ENCODE measurements at places on chromosomes 3 and 15.

GRCh38 chr15:100198442-100198841 lies 143.3 kb downstream of the ADAMTS17 start:
- DNase-seq, result no peak

- DNase-seq, result no peak
These were observed 8.6 kb upstream of the IQSEC1 start for GRCh38 chr3:13081603-13082360.

DNA sequence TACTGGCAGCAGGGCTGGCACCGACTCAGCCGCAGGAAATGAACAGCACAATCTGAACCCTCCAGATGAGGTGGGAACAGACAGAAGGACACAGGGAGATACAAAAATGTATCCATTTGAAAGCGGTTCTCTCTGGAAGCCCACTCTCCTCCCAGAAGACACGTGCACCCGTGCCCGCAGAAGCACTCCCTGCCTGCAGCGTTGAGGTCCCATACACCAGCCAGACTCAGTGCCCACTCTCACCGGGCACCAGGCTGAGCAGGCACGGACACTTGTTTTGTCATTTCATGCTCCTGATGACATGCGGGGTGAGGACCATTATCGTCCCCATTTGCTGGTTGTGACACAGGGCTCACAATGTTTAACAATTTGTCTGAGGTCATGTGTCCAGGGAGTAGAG lies 297.4 kb upstream of the TLE3 start:
- DNase-seq, result no peak

DNA sequence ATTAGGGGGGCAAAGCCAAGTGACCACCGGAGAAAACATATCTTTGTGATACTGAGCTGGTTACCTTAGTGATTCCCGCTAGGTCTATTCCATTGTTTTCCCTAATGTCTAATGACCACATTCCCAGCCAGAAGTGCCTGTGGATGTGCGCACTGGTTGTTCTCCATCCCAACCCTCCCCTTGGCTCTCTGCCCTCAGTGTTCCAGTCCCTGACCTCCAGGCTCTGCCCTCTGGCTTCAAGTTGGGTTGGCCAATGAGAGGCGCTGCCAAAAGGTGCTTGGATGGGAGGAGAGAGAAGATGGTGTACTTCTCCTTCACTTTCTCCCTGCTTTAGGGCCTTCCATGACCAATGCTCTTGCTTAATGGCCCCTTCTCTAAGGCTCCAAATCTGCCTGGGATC lies 2.4 kb downstream of the COLQ start:
- no peak for DNase-seq

GRCh38 chr3:9248522-9249271 lies 749 bp downstream of the SRGAP3 start:
- no peak for DNase-seq

GRCh38 chr3:21592828-21593227 lies 158.2 kb downstream of the ZNF385D start:
- no peak for DNase-seq

DNA sequence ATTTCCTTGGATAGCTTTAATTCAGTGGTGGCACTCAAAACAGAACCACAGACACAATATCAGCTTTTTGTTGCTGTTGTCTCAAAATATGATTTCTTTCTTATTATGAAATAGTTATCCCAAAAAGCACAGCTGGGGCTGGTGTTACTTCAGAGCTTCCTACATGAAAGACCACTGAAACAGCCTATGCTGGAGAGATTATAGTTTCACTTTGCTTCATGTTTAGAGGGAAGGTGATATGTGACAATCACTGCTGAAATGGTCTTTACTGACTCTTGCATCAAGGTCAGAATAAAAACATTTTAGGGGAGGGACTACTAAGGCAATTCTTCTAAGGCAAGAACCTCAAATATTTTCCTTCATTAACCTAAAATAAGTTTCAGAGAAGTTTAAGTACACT lies 190.7 kb downstream of the TNIK start:
- DNase-seq, result no peak

- no peak for DNase-seq
These were observed 17.5 kb downstream of the PLA2G4F start for GRCh38 chr15:42138968-42139386.

DNA sequence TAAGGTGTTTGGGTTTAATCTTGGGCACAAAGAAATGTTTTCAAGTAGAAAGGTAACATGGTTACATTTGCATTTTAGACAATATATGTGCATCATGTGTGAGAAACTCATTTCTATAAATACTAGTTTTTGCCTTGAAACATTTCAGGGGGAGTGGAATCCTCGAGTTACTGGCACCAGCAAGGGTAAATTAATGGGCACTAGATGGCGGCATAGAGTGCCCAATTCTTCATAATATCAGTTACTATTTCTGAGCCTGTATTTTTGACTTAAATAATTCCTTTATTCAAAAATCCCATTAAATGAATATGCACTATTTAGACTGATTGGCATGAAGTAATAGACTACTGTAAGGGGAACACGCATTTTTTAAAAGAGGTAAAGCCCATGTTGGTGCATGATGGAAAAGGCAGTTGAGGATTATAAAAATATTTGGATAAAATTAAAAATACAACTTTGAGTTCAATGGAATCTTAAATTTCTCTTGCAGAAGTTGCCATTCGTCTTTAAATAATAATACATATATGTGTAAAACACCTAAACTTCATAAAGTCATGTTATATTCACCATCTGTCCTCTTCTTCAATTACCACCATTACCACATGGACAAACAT lies 106.3 kb downstream of the ZBTB20 start:
- peak; percentile 3 for DNase-seq

DNA sequence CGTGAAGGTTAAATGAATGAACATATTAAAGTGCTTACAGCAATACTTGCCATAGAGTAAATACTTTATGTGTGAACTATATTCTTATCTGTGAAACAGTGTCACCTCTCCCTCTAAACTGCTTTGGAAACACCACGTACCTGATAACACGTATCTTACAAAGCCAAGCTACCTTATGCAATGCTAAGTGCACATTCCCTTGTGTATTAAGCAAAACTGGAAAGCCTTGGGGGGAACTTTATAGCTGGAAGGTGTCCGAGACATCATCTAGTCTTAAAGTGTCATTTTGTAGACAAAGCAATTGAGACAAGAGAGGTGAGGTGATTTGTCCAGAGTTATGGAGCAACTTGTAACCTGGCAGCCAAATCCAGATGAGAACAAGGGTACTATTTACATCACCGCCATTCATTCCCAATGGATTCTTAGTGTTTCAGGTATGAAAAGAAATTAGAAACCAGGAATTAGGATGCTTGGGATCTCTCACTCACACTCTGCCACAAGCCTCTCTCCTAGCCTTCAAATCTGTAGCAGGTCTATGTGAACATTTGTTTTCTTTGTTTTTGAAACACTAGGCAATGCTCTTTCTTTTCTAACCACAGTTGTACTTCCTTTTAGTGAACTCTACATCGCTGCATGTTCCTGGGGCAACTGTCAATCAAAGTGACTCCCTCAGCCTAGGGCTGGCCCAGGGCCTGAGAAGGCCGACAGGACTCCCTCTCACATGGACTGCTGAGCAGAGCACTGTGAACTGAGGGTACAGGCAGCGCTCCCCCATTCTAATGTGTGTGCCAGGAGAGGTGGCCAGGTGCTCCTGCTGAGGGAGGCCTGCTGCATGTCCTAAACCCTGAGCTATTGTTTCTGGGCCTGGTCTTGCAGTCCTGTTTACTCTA lies 13.9 kb upstream of the MGLL start:
- no peak for DNase-seq

DNA sequence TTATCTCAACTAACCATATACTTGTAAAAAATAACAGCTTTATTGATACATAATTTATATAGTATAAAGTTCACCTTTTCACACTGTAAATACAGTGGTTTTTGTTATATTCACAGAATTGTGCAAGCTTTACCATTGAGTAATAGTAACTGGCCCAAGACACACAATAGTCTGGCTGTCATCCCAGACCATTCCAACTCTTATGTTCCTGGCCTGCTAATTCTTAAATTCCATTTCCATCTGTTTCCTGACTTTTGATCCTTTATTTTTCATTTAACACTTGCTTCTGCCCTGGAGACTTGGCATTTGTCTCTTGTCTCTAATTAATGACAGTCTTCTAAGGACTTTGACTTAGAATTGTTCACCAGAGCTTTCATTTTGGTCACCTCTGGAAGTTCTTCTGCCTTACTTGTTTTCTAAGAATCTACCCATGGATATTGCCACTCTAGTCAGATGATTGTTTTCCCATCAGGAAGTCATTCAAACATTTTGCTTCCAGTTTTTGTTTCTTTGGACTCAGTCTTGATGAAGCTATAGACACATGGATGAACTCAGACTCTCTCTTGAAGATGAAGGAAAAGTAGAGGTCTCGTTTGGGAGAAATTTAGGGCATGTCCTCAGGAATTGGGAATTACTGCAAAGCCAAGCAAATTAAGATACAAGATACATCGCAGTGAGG lies 27.2 kb upstream of the PLSCR4 start:
- DNase-seq, result no peak

GRCh38 chr3:23094890-23095462 lies 108.2 kb upstream of the UBE2E2 start:
- DNase-seq, result no peak

- no peak for DNase-seq
These were observed 55.9 kb upstream of the POMGNT2 start for GRCh38 chr3:43161684-43162229.

- DNase-seq, result no peak
These were observed 453.5 kb downstream of the SOX2 start for GRCh38 chr3:182165234-182165633.

- DNase-seq, result no peak
These were observed 215.1 kb downstream of the TIGIT start for GRCh38 chr3:114508976-114509375.

DNA sequence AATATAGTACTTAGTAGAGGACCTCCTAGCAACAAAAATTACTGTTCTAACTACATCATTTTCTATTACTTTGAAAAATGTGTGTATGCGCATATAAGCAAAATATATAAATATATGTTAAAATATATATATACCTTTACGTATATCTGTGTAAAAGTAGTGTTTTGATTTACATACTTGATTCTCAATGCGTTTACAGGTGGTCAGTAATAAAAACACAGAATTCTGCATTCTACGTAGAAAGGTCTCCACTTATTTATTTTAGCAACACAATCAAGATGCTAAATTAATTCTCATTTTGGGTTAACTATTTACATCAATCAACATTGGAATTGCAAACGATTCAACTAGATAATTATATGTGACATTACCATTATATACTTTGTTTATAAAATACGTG lies 158.0 kb downstream of the ATG7 start:
- no peak for DNase-seq

GRCh38 chr3:192825657-192826200 lies 91.9 kb downstream of the MB21D2 start:
- no peak for DNase-seq

DNA sequence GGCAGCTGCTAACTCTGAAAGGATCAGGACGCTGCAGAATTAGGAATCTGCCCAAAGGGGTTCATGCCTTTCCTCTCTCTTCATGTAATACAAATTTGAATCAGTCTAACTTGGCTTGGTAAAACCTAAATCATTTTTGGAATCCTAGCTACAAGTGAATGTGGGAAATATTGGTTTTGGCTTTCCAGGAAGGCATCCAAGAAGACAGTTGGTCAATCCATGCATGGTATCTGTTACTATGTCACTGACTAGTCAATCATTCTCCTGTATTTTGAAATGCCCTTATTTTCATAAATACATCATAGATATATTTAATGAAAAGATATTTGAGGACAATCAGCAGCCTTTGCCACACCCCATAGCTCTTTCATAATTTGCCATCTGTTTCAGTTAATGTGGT lies 7.5 kb upstream of the PLS1 start:
- DNase-seq, result no peak

- DNase-seq, result no peak
These were observed 5.3 kb downstream of the CHST2 start for GRCh38 chr3:143124601-143125520.

DNA sequence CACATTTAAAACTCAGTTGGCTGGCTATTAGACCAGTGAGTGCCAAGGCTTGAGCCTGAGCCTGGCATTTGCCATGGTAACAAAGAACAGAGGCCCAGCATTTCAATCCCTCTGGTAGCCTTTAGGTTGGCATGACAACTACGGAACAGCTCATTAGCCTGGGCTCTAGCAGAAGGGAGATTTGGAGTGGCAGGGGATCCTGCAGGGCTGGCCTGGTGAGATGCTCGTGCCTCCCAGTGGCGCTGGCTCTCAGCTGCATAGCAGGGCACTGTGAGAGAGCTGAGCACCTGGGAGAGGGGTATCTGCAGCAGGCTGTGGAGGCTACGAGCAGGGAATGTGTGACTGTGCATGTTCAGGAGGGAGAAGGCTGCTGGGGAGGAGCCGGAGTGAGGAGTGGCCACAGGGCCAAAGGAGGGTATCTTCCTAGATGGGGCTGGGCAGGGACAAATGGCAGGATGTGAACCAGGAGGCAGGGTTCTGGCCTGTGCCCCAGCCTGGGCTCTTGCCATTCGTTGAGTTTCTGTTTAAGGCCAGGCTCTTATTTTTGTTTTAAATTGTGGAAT lies 5.6 kb upstream of the ABTB1 start:
- DNase-seq, result no peak

- no peak for DNase-seq
These were observed 28.7 kb downstream of the MRPL3 start for GRCh38 chr3:131474115-131474514.

GRCh38 chr3:143849854-143850549 lies 1.7 kb upstream of the SLC9A9 start:
- no peak for DNase-seq

- no peak for DNase-seq
These were observed 66.9 kb downstream of the ASB7 start for GRCh38 chr15:100669260-100669659.

- DNase-seq, result no peak
These were observed 28.6 kb upstream of the RAB7A start for GRCh38 chr3:128697341-128697740.

GRCh38 chr3:77412021-77412438 lies 372.1 kb downstream of the ROBO2 start:
- DNase-seq, result no peak

DNA sequence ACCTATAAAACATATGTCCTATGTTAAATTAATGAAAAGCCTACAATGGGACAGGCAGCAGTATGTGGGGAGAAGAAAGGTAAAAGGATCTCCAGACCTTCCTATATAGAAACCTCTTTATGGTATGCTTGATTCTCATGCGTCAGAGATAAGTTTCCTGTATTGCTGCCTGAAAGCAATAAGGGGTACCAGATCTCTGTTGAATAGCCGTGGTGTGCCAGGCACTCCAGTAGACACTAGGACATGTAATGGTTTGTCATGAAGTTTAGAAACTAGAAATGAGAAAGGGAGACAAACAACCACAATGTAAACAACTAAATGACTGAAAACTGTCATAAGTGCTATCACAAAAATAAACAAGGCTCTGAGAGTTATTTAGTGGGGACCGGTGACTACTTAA lies 168.1 kb downstream of the EFHB start:
- DNase-seq, result no peak

DNA sequence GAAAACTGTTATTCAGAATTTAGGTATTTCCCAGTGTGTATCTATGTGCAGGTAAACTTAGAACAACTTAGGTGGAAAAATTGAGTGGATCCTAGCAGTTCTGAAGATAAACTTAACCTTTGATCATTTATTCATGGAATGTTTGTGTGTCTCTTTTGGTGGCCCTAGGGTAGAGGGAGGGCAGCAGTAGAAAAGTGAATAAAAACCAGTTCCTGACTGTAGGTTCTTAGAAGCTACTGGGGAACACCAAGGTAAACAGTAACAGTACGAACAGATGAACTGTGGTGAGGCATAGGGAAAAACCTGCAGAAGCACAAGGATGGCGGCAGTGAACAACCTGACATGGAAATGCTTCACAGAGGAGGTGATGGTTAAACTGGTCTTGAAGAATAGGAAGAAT lies 2.5 kb downstream of the SNRK start:
- no peak for DNase-seq
